ENCODE measurements at places on chromosomes 2 and 18. TPM values are rescaled to one million over a fixed set of nuclear protein-coding genes. Genes with fewer than 3 reads are reported as not detected.

IL1RL1 gene
- 0.46 TPM for polyA plus RNA-seq

ABCB11 gene
- polyA plus RNA-seq = 5.3 TPM

GLI2 gene
- polyA plus RNA-seq = 4.1 TPM

SERPINB13 gene
- not detected for polyA plus RNA-seq

MAL gene
- polyA plus RNA-seq = 0.30 TPM

CAPN13 gene
- polyA plus RNA-seq = 19.7 TPM

FHOD3 gene
- polyA plus RNA-seq = 10.5 TPM

NMS gene
- polyA plus RNA-seq = not detected

LHCGR gene
- polyA plus RNA-seq = 0.03 TPM

SLC14A1 gene
- 1.3 TPM for polyA plus RNA-seq

EMILIN1 gene
- 49.1 TPM for polyA plus RNA-seq

All from large intestine (tissue), 12 donors.